ENCODE measurements at places on chromosomes 1 and 21. TPM values are rescaled to one million over a fixed set of nuclear protein-coding genes. Genes with fewer than 3 reads are reported as not detected.

PRKAA2 gene
- 5.0 TPM for total RNA-seq

NCF2 gene
- total RNA-seq, result 54.3 TPM

TMEM269 gene
- total RNA-seq, result 1.0 TPM

CA14 gene
- 0.95 TPM for total RNA-seq

PHLDA3 gene
- 46.4 TPM for total RNA-seq

PTAFR gene
- total RNA-seq, result 7.6 TPM

GBP7 gene
- not detected for total RNA-seq

GRCh38 chr1:244821134-244821533 lies 14.3 kb upstream of the COX20 start:
- DNase-seq, result peak; percentile 8

GRCh38 chr1:161187311-161187710 lies 10.0 kb upstream of the B4GALT3 start:
- DNase-seq, result no peak

GRCh38 chr1:3018051-3018471 lies 3.2 kb upstream of the ACTRT2 start:
- no peak for DNase-seq

GRCh38 chr1:161089251-161089924 lies at the start of gene NECTIN4:
Gene NECTIN4 (minus strand): TSS chr1:161089558. CDS start chr1:161089296, 262 bp downstream.
- peak; percentile 81 for DNase-seq

DNA sequence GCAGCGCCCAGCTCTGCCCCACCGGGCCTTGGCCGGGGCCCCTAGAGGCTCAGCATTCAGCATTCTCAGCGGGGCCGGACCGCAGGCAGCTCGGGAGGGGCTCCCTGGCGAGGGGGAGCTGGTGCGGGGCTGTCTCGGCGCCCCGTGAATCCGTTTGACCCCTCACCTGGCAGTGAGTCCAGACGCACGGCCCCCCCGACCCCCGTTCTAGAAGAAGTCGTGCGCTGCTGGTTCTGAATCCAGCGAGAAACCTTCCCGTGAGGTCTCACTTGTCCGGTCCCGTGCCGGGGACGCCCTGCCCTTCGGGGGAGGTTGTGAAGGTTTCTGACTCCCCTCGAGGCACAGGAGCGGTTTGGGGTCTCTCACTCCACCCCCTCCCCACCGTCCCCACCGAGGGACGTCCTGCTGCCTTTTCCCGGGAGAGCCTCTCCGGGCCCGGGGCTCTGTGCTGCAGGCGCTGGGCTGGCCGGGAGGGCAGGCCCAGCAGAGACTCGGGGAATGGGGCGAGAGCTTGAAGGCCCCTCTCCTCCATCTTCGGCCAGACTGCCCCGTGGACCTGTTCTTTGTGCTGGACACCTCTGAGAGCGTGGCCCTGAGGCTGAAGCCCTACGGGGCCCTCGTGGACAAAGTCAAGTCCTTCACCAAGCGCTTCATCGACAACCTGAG lies 655 bp downstream of the COL6A1 start:
- DNase-seq, result no peak

GRCh38 chr1:183565261-183565660 lies 25.0 kb downstream of the NCF2 start:
- DNase-seq, result no peak

- DNase-seq, result peak; percentile 89
Observed at GRCh38 chr1:36350659-36351226, 27.3 kb upstream of the EVA1B start.

DNA sequence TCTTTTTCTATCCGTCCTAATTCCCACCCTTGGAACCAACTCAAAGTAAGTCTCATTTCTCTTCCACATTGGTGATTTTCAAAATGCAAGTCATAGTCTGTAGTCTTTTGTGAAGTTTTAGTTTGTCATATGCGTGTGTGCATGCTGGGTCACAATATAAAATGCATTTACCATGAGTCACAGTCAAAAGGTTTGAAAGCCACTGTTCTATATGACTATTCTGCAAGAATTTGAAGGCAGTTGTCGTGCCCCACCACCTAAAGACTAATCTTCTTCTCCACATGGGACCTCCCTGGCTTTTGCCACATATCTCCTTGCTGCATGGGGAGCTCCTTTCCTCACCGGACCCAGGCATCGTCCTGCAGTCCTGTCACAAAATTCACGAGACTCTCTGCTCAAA lies 1.6 kb downstream of the STPG1 start:
- peak; percentile 64 for DNase-seq

DNA sequence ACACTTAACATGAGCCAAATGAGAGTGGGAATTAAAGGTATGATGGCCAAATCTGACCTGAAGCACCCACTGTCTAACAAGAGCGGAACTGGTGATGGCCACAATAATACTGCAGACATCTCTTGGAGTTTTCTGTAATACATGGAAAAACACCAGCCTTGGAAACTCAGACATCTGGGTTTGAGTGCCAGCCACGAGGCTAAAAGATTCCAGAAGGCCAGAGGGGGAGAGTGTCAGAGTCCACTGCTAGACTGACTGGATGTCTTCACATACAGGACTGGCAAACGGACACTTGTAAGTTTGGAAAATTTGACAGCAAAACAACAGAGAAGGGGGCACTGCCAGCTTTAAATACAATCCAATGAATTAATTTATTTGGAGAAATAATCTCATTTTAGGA lies 175.1 kb downstream of the ADSS2 start:
- DNase-seq, result no peak

DNA sequence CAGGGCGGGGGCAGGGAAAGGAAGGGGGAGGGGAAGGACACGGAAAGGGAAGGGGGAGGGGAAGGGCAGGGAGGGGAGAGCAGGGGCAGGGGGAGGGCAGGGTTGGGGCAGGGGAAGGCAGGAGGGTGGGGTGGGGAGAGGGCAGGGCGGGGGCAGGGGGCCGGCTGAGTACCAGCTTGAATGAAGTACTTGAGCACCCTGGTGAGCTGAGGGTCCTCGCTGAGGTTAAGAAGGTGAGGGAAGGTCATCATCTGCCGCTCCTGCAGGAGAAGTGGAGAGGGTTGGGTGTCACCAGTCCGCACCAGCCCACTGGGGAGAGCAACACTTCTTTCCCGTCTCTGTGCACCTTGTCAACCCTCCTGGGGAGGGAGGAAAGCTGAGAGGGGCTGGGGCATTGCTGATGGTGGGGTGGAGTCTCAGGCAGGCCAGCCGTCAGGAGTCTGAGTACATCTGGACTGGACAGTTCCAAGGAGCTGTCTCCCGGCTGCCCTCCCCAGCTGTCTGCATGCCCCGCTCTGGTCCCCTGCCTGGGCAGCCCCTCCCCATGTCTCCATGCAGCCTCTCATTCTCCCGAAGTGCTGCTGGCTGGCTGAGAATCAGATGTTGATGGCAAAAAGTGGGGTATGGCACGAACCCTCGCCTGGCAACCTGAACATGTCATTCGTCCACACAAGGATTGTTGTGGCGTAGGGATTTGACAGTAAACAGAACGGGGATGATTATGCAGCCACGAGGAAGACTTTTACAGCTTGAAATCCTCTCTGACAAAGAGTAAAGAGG lies 70.0 kb downstream of the SCCPDH start:
- no peak for DNase-seq

GRCh38 chr1:935751-936231 lies 12.1 kb downstream of the SAMD11 start:
- DNase-seq, result no peak

GRCh38 chr1:203278082-203278884 lies 27.0 kb upstream of the BTG2 start:
- DNase-seq, result no peak

DNA sequence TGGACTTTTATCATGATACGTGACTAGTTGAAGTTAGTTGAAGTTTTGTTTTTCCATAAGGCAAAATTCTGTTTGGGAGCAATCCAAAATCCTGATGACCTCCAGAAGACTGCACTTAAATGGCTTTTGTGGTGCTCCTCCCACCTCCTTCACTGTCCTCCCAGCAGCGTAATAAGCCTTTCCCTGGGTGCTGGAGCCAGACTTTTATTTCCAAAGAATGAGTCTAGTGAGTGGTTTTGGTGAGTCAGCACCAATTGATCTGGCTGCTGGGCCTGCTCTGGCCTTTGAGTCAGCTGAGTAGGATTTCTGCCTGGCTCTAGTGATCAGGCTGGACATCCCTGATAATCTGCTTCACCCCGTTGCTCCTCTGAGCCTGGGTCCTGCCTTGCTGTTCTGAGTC lies 21.7 kb upstream of the KCND3 start:
- DNase-seq, result no peak

DNA sequence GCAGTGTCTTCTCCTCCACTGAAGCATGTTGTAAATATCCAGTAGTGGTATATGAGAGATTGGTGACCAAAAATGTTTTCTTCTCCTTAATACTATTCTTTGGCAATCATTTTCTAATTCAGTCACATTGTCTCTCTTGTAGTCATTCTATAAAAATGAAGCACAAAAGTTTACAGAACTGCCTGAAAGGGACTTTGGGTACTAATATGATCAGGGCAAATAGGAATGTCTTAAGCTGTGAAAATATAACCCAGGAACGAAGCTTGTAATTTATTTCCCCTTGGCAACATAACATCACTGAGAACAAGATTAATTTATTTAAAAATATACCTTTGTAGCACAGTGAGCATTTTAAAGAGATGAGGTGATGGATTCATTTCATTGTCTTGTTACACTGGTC lies 4.9 kb downstream of the B3GALT2 start:
- no peak for DNase-seq

DNA sequence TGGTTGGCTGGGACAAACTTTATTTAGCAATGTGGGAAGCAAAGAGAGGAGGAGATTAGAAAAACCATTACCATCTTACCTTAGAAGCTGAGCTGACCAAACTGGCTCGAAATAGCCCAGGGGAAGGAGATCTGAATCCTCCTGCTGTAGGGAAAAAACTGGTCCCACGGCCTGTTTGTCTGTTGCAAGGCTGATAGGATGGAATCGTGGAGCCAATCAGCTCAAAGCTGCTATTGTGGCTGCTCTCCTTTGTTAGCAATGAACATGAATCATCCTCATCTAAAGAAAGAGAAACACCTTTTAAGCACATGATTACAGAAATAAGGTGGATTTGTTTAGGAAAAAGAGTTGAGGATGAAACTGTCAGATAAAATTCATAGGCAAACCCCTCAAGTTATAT lies 21.5 kb downstream of the CLSPN start:
- peak; percentile 61 for DNase-seq

GRCh38 chr1:232398823-232399222 lies 231.1 kb downstream of the SIPA1L2 start:
- DNase-seq, result no peak

- peak; percentile 78 for DNase-seq
Observed at GRCh38 chr1:43526002-43526401, 4.7 kb upstream of the PTPRF start.

DNA sequence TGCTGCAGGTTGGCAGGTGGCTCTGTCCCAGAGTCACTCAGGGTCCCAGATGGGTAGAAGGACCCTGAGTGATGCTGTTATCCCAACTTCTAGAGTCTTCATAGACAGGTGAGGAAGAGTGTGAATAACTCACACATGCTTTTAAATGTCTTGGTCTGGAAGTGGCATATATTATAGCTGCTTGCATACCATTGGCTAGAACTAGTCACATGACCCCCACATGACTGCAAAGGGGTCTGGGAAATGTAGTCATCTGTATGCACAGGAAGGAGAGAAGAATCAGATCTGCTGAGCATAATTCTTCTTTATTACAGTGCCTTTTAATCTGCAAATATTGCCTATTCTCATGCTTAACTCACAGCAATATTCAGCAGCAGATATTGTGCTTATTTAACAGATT lies 28.2 kb upstream of the KLHDC7A start:
- DNase-seq, result no peak

DNA sequence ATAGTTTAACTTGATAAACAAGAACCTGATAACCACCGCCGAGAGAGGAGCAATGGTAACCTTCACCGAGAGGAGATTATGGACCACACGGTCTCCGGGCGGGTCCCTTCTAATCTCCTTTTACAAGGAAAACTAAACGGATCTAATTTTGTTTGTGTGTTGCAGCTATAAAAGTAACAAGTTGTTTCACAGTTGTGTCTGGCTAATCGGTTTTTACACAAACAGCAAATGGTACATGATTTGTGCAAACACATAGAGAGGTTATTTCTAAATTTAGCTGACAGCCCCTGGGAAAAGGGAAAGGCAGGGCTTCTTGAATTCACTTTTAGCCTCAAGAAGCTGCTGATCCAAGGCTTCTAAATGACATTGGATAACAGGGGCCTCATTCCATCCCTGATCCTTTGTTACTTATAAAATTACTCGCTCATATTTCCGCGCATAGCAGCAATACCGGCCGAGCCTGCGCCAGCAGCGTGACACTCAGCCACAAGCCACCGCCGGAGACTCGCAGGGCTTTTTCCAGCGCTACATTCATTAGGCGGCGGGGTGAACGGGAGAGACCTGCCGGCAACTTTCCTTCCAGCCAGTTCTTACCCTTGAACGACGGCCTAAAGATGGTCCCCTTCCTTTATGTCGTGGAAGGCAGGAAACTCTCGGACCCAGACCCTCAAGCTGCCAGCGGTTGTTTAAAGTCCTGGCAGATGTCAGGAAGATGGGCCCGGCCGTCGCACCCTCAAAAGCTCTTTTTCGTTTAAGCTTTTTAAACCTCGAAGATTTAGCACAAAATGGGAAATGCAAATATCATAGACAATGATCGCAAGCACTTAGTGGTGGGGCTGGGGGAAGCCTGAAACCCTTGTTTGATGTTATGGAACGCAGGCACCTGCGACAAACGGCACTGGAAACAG lies 4.4 kb downstream of the FOXD3 start:
- DNase-seq, result no peak

DNA sequence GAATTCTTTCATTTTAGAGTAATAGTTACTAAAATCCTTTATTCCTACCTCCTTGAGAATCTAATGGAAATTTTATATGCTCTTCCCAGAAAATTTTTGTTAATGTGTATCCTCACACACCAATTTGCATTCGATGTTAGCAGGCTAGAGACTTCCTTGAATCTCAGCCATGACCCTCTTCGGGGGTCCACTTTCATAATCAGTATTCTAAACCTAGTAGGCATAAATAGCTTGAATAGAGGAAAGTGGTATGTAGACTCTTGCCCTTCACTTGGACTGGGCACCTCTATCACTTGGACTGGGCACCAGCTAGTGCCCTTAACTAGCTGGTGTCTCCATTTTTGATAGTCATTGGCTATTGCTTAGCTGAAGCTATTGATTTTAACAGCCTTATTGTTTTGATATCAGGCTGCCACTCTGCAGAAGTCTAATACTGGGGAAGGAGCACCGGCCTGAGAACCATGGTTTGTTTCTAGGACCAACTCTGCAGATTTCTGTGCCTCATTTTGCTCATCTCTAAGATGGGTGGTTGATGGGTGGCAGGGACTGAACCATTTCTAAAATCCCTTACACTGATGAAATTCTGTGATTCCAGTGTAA lies 42.8 kb downstream of the MRPL39 start:
- no peak for DNase-seq

DNA sequence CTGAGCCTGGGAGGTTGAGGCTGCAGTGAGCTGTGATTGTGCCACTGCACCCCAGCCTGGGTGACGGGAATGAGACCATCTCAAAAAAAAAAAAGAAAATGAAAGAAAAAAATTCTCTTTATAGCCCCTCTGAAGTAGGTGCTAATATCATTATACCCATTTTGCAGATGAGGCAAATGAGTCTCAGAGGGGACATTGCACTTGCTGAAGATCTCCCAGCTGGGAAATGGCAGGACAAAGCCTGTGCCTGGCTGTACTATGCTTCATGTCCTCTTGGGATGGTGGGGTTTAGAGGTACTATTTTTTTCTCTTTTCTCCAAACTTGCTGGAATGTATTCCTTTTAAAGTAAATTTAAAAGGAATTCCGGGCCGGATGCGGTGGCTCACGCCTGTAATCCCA lies 1.6 kb downstream of the SMPDL3B start:
- DNase-seq, result no peak

Data from PC-9 (cell line).